ENCODE measurements at places on chromosomes 1 and 21. TPM values are rescaled to one million over a fixed set of nuclear protein-coding genes. Genes with fewer than 3 reads are reported as not detected.

DNA sequence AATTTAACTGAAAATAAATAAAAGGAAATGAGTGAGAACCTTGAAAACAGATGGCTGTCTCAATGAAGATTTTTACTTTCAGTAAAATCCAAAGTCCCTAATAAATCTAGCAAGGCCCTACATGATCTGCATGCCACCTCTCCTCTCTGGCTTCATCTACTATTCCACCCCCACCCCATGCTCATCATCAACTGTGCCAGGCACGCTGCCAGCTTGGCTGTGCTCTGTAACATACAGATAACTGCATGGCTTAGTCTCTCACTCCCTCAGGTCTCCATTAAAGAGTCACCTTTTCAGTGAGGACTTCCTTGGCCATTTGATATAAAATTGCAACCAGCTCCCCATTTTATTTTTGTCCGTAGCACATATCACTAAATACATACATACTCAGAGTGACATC lies 26.7 kb downstream of the RGSL1 start:
- no peak for DNase-seq

NBPF14 gene
- 13.4 TPM for total RNA-seq

SLC35D1 gene
- total RNA-seq = 5.3 TPM

DNA sequence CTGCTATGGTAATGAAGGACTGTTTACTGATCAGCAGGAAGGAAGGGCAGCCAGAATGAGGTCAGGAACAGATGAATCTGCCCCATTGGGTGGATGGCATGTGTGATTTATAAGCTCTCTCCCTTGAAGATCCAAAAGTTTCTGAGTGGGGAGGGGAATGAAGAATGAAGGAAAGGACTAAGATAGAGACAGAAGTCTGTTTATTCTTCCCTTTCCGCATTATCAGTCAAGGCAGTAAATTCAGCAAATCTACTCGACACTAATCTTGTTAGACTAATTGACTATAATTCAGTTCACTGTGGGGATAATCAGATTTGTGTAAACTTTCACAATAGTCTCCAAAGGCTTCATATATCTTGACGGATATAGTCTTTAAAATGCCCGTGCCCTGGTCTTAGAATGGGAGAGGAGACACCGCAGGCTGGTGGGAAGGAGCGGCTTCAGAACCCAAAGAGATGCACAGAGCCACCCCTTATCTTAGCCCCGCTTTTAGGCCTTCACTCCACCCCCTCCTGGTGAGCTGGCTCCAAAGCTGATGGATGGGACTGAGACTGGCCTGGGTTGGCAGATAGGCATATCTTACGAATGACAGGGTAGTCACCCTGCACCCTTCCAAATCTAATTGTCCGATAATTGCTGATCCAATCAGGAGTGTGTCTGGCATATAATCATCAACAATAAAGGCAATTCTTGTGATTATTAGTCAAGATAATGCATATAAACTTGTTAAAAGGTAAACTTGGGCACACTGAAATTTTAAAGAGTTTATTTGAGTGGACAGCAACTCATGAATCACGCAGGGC lies 76.0 kb upstream of the PPM1J start:
- DNase-seq = peak; percentile 73

DNA sequence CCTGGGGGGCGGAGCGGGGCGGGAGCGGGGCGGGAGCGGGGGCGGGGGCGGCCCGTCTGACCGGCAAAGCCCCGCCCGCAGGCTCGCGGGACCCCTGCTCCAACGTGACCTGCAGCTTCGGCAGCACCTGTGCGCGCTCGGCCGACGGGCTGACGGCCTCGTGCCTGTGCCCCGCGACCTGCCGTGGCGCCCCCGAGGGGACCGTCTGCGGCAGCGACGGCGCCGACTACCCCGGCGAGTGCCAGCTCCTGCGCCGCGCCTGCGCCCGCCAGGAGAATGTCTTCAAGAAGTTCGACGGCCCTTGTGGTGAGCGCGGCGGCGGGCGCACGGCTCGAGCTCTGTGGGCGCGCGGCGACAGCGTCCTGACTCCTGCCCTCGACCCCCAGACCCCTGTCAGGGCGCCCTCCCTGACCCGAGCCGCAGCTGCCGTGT lies 21.2 kb downstream of the AGRN start:
- peak; percentile 90 for DNase-seq

- peak; percentile 61 for DNase-seq
Measured at GRCh38 chr1:156471496-156472490, 28.8 kb downstream of the MEF2D start.

SAMSN1 gene
- not detected for total RNA-seq

NAXE gene
- 96.0 TPM for total RNA-seq

KLF17 gene
- not detected for total RNA-seq

- DNase-seq = peak; percentile 93
Measured at GRCh38 chr1:236064674-236065508, at the start of gene NID1. Gene NID1 (minus strand): TSS chr1:236065090. CDS start chr1:236065079, 11 bp downstream.

- no peak for DNase-seq
Measured at GRCh38 chr1:209710093-209710492, 5.4 kb downstream of the HSD11B1 start.

- peak; percentile 26 for DNase-seq
Measured at GRCh38 chr1:47623557-47623940, 185.7 kb downstream of the FOXD2 start.

GRCh38 chr1:245842106-245842505 lies 665.0 kb downstream of the SMYD3 start:
- DNase-seq = no peak

- DNase-seq = peak; percentile 82
Measured at GRCh38 chr1:18299441-18300338, 181.0 kb upstream of the KLHDC7A start.

DNA sequence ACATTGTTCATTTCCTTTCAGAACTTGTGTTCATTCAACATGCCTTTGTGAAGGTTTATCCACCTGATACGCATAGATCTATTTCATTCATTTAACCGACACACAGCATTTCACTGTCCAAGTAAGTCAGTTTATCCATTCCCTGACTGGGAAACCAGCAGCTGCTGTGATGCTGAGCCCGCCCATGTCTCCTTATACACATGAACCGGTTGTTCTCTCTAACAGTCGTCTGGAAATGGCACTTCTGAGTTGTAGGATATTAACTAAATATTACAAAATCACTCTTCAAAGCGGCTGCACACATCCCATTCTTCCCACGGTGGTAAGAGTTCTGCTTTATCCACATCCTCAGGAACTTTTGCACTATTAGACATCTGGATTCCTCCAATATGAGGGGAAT lies 71.1 kb downstream of the NPHP4 start:
- no peak for DNase-seq

DNA sequence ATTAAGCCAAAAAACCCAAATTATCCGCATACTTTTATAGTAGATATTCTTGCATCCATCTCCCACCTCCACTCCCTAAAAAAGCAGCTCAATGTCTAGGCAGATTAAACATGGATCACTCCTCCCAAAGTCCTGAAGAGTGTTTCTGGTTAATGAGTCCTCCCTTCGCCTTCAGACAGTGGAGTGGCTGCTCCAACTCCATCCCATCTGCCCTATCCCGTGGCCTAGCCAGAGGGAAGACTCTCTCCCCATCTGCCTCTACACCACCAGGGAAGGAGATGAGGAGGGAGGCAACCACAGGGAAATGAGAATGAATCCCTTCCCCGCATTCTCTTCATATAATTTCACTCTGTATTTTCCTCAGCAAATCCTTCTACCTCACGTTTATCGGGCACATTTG lies 103.8 kb downstream of the SLC45A1 start:
- DNase-seq = no peak

DNA sequence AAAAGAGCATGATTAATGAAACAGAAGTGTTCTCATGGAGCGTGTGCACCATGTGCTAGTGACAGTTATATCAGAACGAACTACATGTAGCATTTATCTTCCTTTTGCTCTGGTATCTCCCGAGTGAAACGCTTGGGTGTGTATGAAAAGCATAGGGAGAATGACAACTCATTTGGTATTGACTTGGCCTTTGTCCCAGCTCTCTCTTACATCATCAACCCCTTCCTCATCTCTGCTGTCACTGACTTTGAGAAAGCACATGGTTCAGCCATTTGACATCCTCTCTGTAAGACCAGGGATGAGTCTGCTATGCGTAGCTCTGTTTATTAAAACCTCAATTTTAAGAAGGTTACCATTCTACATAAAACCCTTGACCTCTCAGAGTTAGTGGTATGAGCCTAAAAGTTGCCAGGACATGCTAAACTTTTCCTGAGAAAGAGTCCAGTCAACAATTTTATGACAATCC lies 201.0 kb downstream of the NRIP1 start:
- DNase-seq = no peak

GRCh38 chr1:116504308-116505156 lies 66.3 kb downstream of the CD58 start:
- DNase-seq = no peak

DNA sequence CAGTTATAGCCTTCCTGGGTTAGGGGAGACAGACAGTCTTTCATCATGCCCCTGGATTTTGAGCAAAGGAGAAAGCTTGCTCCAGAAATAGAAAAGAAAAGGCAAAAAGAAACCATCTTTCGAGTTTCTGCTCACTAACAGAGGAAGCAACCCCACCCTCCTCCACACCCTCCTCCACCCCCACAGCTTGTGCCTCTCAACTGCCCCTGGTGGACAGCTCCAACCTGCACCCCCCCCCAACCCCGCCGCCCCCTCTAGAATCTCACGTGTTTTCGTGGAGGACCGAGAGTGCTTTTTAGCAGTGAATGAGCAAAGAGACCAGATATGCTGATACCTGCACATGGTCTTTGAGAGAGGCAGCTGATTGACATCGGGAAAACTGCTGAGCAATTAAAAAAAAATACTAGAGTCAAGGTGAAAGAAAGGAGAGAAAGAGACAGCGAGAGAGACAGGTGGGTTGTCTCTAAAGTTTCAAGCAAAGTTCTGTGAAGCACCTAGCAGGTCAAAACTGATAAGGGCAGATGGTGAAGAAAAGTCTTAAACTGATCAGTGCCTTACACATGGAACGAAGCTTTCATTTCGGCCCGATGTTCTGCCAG lies 358.3 kb downstream of the KIF26B start:
- DNase-seq = peak; percentile 76

- DNase-seq = no peak
Measured at GRCh38 chr1:8356256-8357209, 38.6 kb downstream of the SLC45A1 start.

DNA sequence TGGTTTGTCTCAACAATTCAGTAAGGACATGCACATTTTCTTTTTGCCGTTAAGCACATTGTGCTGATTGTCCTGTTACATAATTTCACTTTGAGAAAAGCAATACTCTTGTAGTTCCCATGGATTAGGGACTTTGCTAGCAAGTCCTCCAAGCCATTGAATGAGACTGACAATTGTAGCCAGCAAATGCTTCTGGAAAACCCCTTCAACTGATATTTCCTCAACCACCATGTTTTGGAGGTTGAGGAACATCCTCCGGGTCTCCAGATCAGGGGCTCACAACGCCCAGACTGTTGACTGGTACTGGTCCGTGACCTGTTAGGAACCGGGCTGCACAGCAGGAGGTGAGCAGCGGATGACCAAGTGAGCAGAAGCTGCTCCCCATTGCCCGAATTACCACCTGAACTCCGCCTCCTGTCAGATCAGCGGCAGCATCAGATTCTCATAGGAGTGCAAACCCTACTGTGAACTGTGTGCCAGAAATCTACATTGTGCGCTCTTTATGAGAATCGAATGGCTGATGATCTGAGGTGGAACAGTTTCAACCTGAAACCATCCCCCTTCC lies 24.1 kb downstream of the ACTN2 start:
- DNase-seq = no peak

GRCh38 chr1:56199956-56200355 lies 379.4 kb downstream of the PLPP3 start:
- no peak for DNase-seq

- DNase-seq = peak; percentile 85
Measured at GRCh38 chr1:230797942-230798365, 50.8 kb downstream of the CAPN9 start.

DNA sequence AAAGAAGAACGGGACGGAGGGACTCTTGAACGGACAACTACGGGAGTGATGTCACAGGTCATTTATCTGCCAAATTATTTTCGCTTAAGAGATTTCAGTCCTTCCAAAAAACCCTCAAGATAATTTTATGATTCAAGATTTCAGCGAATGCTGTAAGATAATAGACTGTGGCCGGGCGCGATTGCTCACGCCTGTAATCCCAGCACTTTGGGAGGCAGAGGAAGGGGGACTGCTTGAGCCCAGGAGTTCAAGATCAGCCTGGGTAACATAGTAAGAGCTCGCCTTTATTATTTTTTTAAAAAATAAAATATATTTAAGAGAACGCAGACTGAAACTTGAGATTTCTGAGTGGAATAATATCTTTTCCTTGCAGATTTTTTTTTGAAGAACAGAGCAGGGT lies 609 bp downstream of the RWDD2B start:
- no peak for DNase-seq

CSMD2 gene
- total RNA-seq = 2.1 TPM

GRCh38 chr1:203828503-203828902 lies 32.9 kb upstream of the SNRPE start:
- DNase-seq = no peak
